ENCODE measurements at places on chromosomes 4 and X. TPM values are rescaled to one million over a fixed set of nuclear protein-coding genes. Genes with fewer than 3 reads are reported as not detected.

DNA sequence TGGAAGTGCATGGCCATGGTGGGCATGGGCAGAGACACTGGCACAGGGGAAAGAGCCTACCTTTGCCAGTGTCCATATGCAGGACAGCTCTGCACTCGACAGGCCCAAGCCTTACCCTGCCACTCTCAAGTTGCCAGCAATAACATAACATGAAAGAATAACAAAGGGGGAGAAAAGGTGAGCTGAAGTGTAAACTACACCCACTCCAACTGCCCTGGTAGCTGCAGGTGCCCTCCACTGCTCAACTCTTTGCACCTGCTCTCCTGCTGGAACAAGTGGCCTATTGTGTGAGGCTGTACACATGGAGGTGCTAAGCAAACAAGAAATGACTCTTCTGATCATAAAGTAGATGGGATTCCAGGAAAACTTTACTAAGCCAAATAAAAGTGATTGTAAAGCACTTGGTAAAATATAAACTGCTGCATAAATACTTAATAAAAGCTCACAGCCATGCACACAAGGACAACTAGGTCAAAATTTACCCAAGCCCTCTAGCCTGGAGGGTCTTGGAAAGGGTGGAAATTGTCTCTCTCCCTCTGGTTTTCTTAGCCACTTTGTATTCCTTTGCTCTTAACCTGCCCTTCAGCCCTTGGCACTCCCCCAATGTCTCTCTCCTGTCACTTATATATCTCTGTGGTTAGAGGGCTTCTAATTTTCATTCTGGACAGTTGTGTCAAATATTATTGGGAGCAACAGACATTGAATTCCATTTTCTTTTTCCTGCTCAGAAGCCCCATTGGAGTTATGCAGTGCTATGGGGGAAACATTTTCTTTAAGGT, 261.2 kb upstream of the GPC4 start:
- no peak for DNase-seq

- no peak for DNase-seq
Observed at GRCh38 chr4:140222171-140222570, 68.2 kb upstream of the MAML3 start.

DNA sequence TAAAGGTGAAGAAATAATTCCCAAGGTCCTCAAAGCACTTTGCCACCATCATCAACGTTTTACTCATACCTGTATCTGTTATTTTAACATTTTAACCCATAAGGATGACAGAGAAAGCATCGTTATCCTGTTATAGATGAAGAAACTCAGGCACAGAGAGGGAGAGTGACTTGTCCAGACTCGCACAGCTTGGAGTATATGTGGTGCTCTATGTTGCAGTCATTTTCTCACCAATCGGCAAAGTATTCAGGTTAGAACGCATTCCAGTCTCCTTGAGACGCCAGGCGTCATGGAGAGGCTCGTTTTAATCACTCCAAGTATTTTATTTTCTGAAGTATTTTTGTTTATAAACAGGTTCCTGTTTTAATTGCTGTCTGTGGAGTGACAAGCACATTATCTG, 73.5 kb downstream of the IRF2 start:
- no peak for DNase-seq

- DNase-seq, result no peak
Observed at GRCh38 chr4:117965622-117966021, 68.7 kb upstream of the NDST3 start.

Gene FAM184B
- not detected for total RNA-seq

- peak; percentile 59 for DNase-seq
Observed at GRCh38 chr4:184968784-184969201, 49.5 kb upstream of the HELT start.

DNA sequence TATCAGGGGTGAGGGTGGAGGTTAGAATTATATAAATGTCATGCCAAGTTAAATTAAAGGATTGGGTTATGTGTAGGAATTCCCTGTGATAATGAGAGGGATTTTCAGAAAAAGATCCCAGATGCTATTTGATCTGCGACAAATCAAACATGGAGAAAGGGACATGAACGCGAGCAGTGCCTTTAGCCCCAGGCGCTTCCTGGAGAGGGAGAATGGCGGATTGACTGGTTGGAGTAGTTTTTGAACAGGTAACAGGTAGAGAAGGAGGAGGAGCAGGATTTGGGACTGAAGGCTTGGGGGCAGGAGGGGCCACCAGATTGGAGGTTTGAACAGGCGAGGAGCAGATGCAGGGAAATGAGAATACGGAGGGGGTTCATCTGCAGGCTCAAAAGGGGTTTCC, 67.1 kb downstream of the LRP2BP start:
- no peak for DNase-seq
